Left ventricle myocardium superior (tissue), 1 donor: ENCODE measurements at places on chromosomes 3 and 15.

DNA sequence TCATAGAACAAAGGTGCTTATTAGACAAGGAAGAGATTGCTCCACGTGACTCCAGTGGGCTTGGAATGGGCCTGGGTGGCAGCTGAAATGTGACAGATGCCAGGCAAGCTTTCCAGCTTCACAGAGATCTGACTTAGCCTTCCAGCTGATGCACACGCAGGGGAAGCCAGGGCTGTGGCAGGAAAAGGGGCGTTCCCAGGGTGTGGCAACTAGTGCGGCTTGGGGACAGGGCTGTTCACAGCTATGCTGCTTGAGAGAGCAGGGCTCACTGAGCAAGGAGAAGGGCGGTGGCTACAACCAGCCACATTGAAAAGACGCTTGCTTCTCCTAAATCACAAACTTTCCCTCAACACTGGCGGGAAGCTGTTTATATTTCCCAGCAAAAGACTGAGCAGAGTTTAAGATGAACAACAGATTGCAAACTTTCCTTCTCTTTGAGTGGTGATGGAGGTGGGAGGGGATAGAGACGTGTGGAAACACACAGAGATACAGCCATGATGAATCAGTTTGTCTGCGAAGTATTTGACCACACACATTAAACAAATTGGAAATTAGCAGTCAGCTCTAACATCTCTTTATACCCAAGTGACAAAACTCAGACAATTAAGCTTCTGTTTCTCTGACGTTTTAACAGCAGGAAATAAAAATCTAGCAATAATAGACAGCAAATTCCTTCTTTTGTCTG is 127.5 kb downstream of the BDH1 start:
- DNase-seq: peak; percentile 61

- DNase-seq: no peak
Measured at GRCh38 chr3:14410106-14410502, 7.7 kb downstream of the SLC6A6 start.

GRCh38 chr15:59689626-59690236 is 611 bp upstream of the BNIP2 start:
- peak; percentile 91 for DNase-seq

GRCh38 chr15:98800437-98801233 is 152.3 kb downstream of the IGF1R start:
- DNase-seq: peak; percentile 44

DNA sequence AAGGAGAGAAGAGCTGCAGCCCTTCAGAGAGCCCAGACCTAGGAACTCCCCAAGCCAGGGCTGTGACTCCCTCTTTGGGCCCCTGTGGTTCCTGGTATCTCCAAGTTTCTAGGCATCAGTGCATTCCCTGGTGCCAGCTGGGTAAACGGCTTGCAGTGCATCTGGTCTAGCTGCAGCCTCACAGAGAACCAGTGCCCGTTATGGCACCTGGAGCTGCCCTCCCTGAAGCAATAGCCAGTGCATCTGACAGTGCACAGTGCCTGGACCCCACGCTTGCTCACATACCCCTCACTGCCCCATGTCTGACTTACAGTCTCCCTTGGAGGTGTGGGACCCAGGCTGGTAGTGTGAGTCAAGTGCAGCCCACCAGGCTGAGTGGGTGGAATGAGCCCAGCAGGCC is 52.1 kb downstream of the LSAMP start:
- DNase-seq: no peak

- DNase-seq: no peak
Measured at GRCh38 chr3:168414149-168414548, 318.4 kb upstream of the GOLIM4 start.

- DNase-seq: peak; percentile 58
Measured at GRCh38 chr3:71444028-71444860, 139.3 kb downstream of the FOXP1 start.

- DNase-seq: peak; percentile 28
Measured at GRCh38 chr3:11734-12133, 184.8 kb upstream of the CHL1 start.

- no peak for DNase-seq
Measured at GRCh38 chr3:81364411-81364810, 397.0 kb downstream of the GBE1 start.

- no peak for DNase-seq
Measured at GRCh38 chr3:19348941-19349564, 200.7 kb downstream of the KCNH8 start.

- no peak for DNase-seq
Measured at GRCh38 chr15:96595951-96596350, 265.5 kb downstream of the NR2F2 start.

DNA sequence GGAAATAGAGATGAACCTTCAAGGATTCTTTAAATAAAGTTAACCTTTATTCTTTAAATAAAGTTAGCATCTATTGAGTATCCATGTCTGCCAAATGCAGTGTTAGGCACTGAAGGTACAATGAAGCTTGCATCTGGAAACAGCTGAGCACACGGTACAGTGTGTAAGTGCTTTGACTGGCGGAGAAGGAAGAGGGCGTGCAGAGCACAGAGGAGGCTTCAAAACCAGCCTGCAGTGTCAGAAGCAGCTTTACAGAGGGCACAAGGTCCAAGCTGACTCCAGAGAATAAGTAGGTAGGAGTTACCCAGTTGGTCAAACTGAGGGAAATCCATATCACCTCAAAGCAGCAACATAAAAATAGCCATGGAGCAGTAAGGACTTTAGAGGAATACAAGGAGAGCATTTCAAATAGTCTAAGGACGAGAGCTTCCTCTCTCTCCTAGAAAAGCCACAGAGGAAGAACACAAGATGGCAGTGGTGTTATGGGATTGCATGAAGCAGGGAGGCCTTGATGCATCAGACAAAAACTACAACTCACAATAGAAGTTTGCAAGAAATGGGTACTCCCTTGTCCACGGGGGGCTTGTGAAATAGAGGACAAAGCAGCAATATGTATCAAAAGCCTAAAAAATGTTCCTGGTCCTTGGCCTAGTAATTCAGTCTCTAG is 60.3 kb upstream of the PPP2R3A start:
- DNase-seq: no peak

DNA sequence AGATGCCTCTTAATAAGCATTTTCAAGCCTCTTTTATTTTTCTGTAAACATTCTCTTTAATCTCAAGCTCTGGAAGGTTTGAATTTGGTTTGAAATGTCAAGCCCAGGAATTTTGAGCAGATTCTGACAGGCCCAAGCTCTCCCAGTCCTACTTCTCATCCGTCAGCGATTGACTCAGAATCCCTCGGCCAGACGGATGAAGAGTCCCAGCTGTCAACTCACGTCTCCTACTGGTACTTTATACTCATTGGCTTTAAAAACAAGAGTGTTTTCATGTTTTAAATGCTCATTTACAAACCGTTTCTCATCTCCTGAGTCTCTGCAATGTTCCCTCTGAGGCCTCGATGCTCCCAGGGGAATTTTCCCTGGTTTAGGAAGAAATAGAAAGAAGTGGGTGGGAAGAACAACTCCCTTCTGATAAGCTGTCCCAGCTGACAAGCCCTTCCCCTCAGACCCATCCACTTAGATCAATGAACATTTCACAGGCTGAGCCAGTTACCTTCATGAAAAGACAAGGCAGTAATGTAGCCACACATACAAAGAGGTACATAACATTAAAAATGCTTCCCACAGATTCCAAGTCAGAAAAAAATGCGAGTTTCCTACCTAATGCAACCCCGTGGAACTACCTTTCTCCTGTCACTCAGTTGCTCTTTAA is 478.2 kb upstream of the DPH6 start:
- peak; percentile 28 for DNase-seq
